Astrocyte (in vitro differentiated cells and primary cell): ENCODE measurements at places on chromosomes 5 and 9.

GRCh38 chr5:65121880-65122436 is 353.2 kb downstream of the CWC27 start:
- DNase-seq = peak; percentile 95

DNA sequence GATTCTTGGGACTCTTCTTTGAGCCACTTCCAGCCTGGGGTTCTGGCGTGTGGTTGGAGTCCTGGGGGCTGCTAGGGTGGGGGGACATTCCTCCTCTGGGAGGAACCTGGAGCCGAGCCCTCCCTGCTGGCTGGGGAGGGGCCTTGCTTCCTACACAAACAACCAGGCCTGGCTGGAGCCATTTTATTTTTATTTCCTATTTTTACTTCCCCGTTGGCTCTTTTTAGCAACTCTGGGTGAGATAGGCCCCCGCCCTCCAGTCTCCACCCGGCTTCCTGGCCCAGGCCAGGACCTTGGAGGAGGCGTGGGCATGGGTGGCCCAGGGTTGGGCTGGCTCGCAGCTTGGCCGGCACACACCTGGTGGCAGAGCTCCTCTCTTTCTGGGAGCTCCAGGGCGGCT is 15.1 kb downstream of the RXRA start:
- DNase-seq = no peak

DNA sequence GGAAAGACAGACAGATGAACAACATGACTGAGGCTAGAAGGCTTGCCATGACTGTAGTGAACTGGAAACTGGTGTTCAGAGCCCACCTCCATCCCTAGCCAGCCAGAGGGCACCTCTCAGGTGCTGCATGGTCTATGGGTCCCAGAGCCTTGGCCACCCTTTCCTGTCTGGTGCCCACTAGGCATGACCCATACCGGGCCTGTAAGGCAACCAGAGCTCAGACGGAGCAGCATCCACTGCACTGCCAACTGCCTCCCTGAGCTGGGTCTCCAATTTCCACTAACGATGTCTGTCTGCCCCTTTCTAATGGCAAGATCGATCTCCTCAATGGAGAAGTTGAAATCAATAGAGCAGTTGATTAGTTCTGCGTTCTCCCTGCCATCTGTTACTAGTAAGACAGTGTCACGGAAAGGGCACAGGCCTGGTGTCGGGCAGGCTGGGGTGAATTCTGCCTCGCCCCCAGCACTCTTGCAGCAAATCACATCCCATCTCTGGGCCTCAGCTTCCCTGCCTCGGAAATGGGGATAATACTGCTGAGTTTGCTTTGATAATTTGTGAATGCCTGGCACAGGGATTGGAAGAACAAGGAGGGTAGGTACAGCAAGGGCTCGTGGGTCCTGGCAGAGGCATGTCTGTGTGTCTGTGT is 172.3 kb upstream of the MVB12B start:
- DNase-seq = no peak

- no peak for DNase-seq
Observed at GRCh38 chr5:32449262-32449661, 4.7 kb upstream of the ZFR start.

DNA sequence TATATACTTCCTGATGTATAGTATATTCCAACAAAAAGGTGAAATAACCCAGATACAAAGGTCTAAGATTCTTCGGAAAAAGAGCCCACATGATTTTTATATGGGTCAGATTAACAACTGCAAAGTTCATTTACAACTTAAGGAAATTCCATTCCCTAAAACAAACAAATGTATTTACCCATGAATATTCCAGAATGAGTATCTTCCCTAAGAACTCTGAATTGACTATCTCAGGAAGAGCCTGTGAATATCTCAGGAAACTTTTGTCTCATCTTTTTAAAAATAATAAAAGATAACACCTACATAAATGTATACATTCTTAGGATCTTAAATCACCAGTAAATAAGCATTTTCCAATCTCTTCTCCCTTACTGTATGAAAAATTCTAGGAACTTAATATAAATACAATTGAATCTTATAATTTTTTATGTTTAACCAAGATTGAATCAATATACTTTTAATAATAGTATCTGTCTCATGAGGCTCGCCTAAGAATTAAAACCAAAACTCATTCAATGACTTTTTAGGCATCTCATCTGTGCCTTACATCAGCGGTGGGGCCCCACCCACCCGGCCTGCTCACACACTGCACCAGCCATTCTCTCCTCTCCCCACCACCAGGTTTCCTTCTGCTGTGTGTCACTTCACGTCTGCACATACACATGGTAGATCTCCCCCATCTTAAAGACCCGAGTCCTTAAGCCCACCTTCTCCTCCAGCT is 78.1 kb downstream of the RAPGEF1 start:
- no peak for DNase-seq

GRCh38 chr9:17551023-17551422 is 27.8 kb upstream of the SH3GL2 start:
- DNase-seq = no peak

DNA sequence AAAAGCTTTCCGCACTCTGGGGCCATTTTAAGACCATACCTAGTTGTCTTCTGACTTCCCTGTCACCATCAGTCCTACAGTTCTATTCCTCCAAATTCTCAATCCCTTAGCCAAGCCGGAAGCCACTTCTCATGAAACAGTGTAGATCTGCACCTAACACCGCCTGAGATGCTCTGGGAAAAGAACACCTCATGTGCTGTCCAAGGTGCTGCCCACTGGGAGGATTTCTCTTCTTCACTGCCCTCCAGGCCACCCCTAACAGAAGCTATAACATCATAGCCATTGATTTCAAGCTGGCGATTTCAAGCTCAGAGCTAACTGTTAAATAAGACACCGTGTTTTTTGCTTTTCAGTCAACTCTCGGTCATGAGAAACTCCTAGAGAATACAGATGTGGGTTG is 559.3 kb downstream of the CCDC171 start:
- no peak for DNase-seq

- peak; percentile 54 for DNase-seq
Observed at GRCh38 chr9:116002624-116003023, 151.0 kb upstream of the PAPPA start.

- no peak for DNase-seq
Observed at GRCh38 chr5:57581222-57581621, 98.6 kb upstream of the ACTBL2 start.

DNA sequence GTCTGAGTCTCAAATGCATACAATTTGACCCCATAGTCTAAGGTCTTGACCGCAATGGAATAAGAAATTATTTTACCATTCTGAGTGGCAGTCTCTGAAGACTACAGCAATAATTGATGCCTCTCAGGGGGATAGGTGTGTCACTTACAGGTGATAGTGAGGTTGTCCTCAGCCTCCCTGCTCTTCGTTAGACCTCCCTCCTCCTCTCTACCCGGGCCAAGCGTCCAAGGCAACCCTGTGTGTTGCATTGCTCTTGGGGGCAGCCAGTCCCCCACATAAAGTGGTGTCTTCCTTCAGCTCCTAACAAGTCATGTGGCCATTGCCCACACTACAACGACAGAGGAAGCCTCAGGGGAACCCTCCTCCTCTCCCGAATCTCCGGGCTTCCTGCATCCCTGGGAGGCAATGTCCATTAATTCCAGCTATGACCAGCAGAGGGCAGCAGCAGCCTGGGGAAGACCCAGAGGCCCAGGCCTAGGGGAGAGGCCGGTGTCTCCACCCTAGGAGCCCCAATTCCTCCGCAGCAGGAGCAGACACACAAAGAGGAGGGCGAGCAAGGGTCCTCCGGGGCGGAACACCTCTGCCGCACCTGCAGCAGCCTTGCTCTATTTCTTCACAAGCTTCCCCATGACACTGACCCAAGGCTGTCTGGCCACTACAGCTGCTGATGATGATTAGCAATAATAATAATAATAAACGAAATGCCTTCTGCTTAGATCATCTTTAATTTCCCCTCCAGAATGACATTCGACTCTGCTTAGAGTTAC is 134.8 kb downstream of the KCNIP1 start:
- no peak for DNase-seq

DNA sequence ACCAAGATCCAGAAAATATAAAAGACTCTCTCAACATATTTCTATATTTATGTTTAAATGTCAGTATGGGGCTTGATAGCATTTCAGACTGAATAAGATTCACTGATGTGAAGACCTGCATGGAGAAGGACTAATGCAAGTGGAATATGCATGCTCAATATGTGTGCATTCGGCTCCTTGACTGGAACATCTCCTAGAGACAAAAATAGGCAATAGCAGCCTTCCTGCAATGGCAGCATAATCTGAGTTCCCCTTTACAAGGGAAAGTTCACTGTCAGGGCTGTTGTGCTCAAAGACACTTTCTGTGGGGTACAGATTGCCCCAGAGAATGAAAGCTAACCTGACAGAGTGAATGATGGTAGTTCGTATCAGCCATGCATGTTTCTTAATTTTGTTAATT is 42.4 kb downstream of the STARD4 start:
- no peak for DNase-seq

DNA sequence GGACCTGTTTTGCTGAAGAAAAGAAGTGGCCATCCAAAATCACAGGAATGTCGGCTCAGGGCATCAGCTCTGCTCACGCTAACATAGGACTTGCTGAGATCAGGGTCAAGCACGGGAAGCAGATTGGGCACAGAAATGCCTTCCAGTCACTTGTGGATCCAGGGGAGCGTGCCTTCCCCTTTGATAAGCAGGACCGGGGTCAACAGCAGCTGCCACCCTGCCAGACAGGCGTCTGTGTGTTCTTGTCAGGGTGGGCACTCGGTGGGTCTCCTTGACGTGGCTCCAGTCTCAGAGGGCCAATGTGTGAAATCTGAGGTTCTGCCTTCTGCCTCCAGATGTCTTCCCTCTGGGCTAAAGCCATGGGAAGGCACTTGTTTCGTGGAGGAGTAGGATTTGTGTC is 313.7 kb upstream of the IRX4 start:
- DNase-seq = no peak

GRCh38 chr9:89996116-89996515 is 391.3 kb downstream of the GADD45G start:
- DNase-seq = no peak

DNA sequence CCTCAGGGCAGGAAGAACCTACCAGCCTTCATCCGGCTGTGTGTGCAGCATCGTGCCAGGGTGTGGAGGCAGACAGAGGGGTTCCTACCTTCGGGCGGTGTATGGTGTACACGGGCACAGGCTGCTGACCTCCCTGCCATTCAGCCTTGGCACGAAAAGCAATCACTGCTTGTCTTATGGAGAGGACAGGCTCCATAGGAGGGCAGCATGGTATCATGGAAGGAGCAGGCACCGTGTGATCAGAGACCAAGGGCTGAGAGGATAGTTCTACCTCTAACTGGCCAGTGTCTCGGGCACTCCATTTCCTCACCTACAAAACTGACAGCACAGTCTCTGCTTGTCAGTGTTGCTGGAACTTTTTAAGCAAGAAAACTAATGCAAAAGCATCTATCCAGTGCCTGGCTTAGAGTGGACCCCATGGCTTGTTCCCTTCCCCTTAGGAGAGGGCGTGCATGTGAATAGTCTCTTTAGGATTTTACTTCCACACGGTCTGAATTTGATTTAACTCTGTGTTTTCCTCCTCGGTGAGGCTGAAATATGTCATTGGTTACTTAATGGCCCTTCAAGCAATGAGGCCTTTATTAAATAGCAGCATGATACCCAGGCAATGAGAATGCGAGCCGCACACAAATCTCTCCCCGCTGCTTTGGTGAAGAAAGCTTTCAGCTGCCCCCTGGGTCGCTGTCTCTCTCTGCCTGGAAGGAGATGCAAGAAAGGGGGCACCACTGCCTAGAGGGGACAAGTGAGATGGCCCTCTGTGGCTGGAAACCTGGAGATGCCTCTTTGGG is 22.2 kb downstream of the TTLL11 start:
- DNase-seq = no peak

DNA sequence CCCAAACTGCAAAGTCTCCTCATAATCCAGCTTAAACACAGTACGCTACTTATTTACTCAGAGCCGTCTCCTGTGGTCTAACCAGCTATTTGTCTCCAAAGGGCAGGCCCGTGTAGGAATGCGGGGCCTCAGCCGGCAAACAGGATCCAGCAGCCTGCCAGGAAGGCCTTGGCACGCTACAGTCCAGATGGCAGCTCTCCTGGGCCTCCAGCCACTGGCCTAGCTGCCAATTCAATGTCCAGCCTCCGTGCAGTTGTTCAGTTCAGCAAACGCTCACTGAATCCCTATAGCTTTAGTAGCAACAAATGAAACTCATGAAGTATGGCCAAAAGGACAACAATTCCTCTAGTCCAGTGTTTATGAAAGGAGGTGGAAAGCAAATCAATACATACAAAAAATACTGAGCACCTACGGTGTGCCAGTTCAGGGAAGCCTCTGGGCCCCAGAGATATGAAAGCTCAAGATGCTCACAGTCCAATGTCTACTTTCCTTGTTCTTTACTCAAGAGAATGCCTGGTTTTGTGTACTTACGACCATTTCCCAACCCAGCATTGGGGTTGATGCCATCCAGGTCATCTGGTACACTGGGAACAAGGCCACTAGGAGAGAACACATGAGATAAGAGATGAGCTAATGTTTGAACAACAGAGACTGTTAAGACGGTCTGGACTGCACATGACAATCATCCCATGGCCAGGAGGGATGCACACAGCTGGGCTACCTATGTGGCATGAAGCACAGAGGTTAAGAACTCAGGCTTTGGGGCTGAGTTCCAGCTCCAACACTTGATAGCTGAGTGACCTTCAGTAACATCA is 8.3 kb downstream of the CDK5RAP2 start:
- DNase-seq = peak; percentile 91

DNA sequence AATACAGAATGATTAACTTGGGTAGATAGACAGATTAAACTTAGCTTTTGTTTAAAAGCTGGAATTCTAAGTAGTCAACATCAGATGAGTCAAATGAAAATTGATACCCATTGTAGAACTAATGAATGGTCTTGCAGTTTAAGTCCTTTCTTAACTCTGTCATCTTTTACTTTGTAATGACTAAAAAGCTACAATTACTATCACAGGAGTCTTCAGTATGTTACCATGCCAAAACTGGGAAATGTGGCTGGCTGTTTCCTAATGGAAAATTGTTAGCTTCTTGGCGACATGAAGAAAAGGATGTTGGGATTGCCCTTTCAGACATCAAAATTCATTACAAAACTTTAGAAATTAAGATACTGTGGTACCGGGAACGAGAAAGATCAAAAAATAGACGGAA is 20.2 kb upstream of the ANXA1 start:
- no peak for DNase-seq

DNA sequence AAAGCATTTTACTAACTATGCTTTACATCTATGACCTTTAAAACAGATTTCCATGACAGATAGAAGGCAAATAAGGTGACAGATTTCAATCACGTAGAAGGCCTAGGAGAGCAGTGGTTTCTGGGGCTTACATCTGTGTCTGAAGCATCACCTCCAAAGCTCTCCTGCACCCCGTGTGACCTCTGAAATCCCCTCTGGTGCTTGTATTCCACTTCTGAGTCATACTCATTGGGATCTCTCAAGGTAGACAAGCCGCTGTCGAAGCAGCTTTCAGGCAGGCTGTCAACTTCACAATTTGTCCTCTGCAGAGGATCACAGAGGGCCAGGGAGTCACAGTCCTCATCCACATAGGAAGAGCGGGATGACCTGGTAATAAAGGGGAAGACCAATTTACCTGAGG is 62.2 kb downstream of the RASEF start:
- DNase-seq = no peak

DNA sequence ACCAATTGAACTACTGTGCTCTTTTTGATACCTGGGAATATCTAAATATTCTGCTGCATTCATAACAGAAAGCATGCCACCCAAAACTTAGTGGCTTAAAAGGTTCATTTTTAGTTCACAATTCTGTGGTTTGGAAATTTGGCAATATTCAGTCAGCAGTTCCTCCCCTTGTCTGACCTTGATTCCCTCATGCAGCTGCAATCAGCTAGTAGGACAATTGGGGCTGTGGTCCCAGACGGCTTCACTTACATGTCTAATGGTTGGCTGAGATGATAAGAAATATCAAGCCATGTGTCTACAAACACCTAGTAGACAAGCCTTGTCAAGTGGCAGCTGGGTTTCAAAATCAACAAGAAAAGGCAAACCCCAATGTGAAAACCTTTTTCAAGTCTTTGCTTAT is 51.3 kb downstream of the ANXA1 start:
- DNase-seq = no peak
